Globus pallidus (tissue), 1 donor: ENCODE measurements at places on chromosomes 3 and 15.

GRCh38 chr15:45799508-45799907, 164.7 kb downstream of the SQOR start:
- DNase-seq, result no peak

- DNase-seq, result no peak
These were observed 277.9 kb downstream of the PTPRG start for GRCh38 chr3:61839256-61839655.

GRCh38 chr15:73800662-73801345, 47.7 kb upstream of the INSYN1 start:
- DNase-seq, result peak; percentile 77

- DNase-seq, result peak; percentile 72
These were observed 51.0 kb downstream of the VGLL4 start for GRCh38 chr3:11592445-11593298.

- no peak for DNase-seq
These were observed 26.1 kb upstream of the NMB start for GRCh38 chr15:84684092-84684491.

- no peak for DNase-seq
These were observed 16.5 kb upstream of the SKOR1 start for GRCh38 chr15:67808821-67809220.

- no peak for DNase-seq
These were observed 433 bp downstream of the FILIP1L start for GRCh38 chr3:100113723-100114412.

- DNase-seq, result no peak
These were observed 47.0 kb upstream of the ATOSA start for GRCh38 chr15:52726195-52726594.

DNA sequence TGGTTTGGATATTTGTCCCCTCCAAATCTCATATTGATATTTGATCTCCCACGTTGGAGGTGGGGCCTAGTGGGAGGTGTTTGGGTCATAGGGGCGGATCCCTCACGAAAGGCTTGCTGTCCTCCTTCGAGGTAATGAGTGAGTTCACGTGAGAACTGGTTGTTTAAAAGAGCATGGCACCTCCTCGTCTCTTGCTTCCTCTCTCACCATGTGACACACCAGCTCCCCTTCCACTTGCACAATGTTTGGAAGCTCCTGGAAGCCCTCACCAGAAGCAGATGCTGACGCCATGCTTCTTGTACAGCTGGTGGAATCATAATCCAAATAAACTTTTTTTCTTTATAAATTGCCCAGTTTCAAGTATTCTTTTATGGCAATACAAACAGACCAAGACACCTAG, 38.6 kb downstream of the RFTN1 start:
- DNase-seq, result no peak

DNA sequence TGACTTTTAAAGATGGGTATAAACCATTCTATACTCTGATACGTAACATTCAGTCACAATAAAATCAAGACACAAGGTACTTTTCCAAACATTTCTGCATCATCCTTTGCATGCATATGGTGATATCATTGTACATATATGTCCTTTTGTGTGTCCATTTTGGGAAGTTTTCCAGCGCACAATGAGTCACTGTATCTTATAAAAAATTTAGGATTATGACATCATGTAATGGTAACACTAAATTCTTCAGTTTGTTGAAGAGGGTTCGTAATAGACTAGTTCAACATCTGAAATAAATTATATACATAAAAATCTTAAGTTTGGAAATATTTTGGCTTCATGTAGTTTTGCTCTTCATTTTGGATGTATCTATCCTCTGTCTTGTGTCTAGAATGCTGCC, 480.9 kb downstream of the ROBO1 start:
- DNase-seq, result no peak

GRCh38 chr15:21262851-21263425, 177.4 kb downstream of the POTEB3 start:
- no peak for DNase-seq

DNA sequence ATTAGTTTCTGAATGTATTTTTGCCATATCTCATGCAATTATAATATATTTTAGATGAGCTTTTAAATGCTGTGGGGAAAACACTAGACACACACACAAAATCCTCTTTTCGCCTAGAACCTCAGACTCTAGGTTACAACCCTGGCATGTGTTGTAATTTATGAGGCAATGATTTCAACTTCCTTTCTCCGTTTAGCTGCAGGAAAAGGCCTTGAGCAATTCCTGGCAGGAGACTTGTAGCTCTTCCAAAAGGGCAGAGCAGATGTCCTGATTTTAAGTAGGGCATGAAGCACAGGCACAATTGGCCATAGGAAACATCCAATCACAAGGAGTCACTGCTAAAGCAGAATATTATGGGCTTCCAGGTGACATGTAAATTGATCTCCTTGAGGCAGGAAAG, 82.0 kb downstream of the GPR156 start:
- DNase-seq, result peak; percentile 26
